ENCODE measurements at places on chromosomes 6 and 20.

DNA sequence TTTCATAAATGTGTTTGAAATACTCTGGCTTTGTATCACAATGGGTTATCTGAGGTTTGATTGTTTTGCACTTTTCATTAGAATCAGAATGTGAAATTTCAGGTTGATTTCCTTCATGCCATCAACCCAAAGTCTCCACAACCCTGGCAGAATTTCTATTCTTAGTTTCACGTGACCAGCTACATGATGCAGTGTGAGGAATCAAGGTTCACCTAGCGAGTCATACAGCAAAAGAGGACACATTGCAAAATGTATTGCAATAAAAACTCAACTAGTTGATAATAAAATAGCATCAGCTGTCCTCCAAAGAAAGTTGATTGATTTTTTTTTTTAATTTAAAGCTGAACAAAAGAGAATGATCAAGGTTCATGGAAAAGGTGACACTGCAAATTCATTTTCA lies 2.2 kb downstream of the HAO1 start:
- no peak for DNase-seq

- no peak for DNase-seq
These were observed 85.5 kb downstream of the UNC5CL start for GRCh38 chr6:40953486-40953885.

DNA sequence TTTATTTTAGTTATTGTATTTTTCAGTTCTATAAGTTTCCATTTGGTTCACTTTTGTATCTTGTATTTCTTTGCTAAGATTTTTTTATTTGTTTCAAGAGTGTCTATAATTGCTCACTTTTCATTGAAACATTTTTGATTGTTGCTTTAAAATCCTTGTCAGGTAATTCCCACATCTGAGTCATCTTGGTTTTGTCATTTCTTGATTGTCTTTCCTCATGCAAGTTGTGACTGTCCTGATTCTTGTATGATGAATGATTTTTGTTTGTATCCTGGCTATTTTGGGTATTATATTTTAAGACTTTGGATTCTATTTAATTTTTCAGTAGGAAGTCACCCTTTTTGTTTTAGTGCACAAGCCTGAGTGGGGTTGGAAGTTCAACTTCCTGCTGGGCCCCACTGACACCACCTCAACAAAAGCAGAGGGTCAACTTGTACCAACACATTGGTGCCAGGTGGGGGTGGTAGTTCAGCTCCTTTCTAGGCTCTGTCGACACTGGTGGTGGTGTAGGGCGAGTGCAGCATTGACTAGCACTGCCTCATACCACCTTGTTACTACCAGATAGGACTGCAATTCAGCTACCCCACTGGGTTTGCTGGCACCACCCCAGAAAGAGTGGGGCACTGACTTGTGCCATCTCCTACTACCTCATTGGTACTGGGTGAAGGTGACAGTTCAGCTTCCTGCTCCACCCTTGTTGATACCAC lies 8.8 kb downstream of the RSPH3 start:
- no peak for DNase-seq

DNA sequence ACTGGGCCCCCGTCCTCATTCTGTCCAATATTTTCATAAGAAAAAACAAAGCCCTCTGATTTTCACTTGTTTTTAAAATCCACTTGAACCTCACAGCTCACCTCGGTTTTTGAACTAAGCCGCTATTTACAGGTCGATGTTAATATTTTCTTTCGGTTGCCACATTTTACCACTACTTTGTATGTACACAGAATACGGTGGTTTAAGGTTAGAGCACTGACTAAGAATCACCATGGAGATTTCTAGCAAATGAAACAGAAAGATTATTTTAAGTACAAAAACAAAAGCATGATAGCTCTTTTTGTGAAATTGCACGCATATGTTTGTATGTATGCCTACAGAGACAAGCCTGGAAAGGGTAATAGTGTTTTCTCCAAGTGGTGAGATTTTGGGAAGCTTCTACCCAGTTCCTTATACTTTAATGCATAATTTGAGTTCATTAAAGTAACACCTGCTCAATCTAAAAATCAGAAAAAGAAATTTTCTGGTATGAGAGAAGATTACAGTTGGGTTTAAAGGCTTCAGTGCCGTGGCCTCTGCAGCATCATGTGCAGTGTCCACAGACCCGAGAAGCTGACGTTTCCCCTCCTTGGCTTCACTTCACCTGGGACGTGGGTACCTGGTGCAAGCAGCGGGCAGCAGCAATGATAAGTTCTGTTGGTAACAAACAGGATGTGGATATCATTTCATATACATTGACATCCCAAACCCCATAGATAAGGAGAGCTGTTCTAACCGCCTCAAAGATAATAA lies 144.0 kb downstream of the UST start:
- no peak for DNase-seq

DNA sequence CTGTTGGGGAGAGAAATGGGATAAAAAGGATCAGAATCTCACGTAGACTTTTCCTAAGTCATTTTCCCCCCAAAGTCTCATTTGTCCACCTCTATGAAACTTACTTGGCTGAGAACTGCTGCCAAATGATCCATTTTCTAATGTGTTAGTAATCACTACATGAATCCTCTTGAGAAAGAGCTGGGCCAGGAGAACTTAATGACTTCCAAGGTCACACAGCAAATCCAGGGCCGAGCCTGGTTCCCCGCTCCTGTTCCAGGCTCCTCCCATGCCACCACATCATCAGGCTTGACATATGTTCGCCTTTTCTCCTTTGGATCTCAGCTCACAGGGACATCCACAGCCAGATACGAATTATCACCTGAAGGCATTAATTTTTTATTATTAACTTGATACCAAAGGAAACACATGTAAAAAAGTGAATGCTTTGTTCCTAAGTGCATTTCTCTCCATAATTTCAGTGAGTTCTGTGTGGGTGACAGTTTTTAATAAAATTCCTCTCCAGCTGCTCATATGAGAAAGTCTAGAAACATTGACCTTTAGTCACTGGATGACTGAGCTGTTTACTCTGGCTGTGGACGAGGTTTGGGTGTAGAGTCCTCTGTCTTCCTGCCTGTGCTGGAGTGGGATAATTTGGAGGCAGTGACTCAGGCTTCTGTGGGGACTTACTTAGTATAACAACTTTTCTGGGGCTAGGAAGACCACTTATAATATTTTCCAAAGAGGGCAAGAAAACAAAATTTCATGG lies 276.3 kb downstream of the PAX1 start:
- no peak for DNase-seq

DNA sequence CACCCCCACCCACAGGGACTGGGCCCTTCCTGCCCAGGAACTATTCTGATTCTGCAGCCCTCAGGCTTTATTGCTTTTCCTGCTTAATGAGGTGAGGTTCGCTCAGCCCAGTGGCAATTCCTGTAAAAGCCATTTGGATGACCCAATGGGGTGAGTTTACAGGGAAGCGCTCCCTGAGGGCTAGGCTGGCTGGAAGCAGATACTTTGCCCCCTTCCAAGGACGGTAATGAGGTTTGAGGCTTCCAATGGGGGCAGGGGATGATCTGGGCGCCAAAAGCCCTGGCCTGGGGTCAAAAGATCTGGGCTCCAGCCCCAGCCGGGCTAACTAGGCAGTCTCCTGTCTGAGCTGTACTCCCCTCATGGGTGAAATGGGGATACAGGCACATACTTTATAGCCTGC lies 41.8 kb downstream of the RIPOR3 start:
- DNase-seq, result no peak

DNA sequence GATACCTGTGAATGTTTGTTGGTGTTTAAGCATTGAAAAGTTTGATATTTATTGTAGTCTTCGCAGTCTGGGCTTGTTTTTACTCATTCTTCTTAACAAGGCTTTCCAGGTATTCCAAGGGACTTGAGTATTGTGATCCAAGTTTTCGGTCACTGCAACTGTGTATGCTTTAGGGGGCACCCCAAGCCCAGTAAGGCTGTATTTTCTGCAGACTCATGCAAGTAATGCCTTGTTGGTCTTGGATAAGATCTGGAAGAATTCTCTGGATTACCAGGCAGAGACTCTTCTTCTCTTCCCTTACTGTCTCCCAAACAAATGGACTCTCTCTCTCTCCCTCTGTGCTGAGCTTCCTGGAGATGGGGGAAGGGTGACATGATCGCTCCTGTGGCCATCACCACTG lies 82.1 kb downstream of the RFPL4B start:
- DNase-seq, result peak; percentile 21

GRCh38 chr6:128327890-128328289 lies 192.5 kb downstream of the PTPRK start:
- DNase-seq, result no peak

- DNase-seq, result no peak
These were observed 90.4 kb downstream of the SERAC1 start for GRCh38 chr6:158077676-158078075.

- DNase-seq, result peak; percentile 78
These were observed 159.9 kb upstream of the TOP1 start for GRCh38 chr20:40868551-40869217.

- DNase-seq, result no peak
These were observed 104.8 kb downstream of the GMDS start for GRCh38 chr6:2140438-2141128.

- DNase-seq, result no peak
These were observed 46.0 kb downstream of the VSTM2L start for GRCh38 chr20:37948956-37949355.

- no peak for DNase-seq
These were observed 132.0 kb downstream of the PTPRK start for GRCh38 chr6:128388380-128388779.

GRCh38 chr20:49132995-49133478 lies 55.1 kb downstream of the STAU1 start:
- DNase-seq, result peak; percentile 77

- DNase-seq, result no peak
These were observed 62.4 kb upstream of the ARG1 start for GRCh38 chr6:131510591-131510990.

DNA sequence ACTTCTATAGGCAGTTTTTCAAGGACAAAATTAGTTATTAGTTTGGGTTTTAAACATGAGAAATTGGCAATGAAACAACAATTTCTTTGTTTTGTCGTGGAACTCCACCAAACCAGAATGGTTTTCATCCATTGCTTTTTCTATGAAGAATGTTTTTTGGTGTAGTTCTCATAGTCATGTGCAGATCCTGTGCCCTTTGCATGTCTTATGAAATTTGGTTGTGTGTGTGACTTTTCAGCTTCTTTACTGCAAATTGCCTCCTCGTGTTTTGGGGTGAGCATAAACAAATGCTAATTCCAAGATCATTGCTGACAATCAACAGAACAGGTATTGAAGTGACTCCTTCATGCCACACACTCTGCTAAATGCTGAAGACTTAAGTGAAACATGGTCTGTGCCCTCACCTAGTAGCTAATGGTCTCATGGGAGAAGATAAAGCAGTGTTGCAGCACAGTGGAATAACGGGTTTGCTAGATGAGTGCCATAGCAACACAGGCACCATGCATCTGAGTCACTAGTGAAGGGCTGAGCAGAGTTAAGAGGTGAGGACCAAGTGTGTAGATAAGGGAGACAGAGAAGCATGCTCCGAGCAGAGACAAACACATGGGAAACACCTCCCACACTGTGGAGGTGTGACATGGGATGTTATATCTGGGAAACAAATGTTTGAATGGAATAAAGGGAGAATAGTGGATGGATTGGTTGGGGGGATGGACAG lies 120.0 kb downstream of the SLC16A10 start:
- DNase-seq, result no peak

GRCh38 chr6:132548746-132549463 lies 3.6 kb upstream of the TAAR8 start:
- no peak for DNase-seq

- DNase-seq, result no peak
These were observed 943 bp downstream of the ZUP1 start for GRCh38 chr6:116667623-116668022.

GRCh38 chr6:79427721-79428120 lies 109.5 kb downstream of the LCA5 start:
- no peak for DNase-seq

- DNase-seq, result no peak
These were observed 76.4 kb downstream of the TMEM242 start for GRCh38 chr6:157246771-157247484.

DNA sequence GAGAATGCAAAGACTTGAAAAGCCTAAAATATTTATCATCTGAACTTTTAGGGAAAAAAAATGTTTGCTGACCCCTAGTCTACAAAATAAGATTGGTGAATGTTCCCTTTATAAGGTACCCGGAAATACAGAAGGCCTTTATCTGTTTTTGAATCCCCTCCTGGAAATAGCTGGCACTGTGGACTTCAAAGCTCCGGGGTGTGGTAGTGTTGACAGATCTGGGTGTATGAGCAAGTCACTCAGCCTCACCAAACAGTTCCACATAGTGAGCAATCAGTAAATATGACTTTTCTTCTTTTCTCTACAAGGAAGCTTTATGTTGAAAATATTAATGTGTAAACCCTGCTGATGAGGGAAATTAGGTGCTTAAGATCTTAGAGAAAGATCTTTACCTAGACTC lies 29.2 kb upstream of the HTR1B start:
- no peak for DNase-seq

GRCh38 chr20:23640671-23641667 lies 3.2 kb upstream of the CST3 start:
- no peak for DNase-seq

- peak; percentile 33 for DNase-seq
These were observed 681 bp downstream of the DIDO1 start for GRCh38 chr20:62925420-62926228.

DNA sequence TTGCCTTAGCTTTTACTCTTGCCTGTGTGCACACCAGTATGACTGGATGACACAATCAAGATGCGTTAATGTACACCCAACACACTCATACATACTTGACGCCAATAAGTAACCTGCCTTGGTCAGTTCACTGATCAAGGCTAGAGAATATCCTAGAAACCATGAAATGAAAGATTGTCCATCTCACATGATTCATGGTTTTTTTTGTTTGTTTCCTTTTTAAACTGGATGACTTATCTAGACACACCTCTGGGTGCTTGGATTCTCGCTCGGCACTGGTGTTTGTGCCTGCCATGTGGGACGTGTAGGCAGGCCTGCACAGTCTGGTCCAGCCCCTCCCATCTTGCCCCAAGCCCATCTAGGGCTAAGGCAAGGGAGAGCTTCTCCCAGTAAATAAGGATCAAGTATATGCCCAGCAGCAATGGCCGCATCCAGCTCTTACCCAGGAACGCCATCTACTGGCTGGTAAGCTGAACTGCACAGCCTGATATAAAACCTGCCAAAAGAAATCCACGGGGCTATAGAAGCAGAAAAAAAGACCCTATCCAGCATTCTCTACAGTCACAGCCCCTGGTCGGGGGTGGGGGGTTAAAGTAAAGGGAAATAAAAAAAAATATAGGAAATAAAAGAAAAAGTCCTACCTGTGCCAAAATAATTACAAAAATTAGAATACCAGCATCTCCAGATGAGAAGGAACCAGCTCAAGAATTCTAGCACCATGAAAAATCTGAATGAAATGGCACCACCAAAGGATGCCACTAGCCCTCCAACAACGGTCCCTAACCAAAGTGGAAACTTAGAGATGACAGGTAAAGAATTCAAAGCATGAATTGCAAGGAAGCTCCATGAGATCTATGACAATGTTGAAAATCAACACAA lies 73.3 kb downstream of the OTOR start:
- DNase-seq, result peak; percentile 5

DNA sequence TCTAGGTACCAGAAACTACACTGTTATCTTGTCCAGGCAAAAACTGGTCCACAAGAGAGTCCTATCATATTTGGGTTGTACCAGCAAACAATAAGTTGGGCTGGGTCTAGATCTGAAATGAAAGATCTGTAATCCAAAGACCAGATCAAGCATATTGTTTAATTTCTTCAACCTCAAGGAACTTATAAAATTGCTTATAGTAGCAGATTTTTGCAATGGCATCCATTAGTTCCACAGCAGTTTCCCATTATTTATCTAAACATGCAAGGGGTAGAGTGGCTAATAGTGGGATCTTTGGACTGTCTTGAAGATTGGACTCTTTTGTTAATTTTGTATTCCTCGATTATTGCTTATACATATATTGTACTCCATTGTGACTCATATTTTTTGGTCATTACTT lies 40.5 kb upstream of the SNAP25 start:
- DNase-seq, result no peak

- peak; percentile 70 for DNase-seq
These were observed 95.6 kb downstream of the SNAP25 start for GRCh38 chr20:10314198-10314597.
